ENCODE measurements at places on chromosomes 6 and 20.

DNA sequence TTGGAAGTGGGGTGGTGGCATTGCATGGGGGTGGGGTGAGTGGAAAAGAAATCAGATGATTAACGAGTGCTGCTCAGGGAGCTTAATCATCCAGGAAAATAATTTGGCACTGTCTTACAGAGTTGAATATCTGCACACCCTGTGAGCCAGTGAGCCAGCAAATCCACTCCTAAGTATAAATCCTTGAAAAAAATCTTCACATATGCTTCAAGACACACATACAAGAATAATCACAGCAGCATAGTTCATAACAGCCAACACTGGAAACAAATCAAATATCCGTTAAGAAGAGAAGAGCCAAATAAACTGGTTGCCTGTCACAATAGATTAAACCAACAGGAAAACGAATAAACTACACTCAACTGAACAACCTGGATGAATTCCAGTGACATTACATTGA, 62.8 kb downstream of the SAMD3 start:
- no peak for DNase-seq

DNA sequence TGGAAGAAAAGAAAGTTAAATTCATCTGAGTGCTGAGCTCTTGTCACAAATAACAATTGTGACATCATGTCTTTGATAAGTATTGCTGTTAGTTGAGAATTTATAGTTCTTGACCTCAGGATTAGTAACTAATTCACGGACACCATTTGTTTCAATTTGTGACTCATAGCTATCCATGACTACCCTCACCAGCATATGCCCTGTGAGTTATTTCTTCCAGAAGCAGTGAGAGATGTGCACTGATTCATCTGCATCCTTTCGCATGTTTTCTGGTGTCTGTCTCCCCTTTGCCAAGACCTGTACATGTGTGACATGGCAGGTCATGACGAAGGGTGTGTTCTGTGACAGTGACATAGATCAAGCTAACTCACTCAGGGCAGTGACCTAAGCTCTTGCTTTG, 86.9 kb downstream of the SOBP start:
- no peak for DNase-seq

DNA sequence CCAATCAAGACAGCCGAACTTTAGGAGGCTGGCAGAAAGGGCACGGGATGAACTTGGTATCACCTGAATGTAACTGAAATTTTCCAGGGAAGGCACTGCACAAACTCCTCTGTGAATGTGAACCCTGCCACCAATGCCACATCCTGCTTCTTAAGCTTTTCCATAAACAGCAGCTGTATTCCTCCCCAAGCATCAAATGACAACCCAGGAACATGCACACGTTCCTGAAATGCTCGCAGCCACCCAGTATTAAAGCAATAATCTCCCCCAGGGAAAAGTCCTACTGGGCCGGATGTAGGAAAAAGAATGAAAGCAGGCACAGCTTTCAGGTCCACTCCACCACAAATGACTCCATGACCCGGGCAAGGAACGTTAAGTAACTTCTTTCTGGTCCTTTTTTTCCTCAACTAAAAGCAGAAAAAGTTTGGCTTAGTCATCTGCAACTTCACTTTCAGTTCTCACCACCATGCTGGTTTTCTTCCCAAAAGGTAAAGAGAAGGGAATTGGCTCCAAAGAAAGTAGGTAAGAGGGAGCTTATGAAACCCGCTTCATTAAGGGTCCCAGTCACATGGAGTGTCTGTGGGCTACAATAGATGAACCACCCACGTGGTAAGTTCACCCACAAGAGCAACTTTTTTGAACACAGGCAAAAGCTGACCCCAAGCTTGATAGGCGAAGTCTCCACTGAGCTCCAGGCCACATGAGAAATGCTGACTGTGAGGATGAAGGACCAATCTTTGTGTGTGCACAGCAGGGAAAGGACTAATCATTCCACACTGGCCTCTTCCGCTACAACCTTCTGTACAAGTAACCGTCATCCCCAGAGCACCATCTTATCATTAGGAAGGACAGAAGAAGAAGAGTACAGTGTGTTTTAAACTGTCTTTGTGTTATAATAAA, 90.1 kb downstream of the HIVEP2 start:
- no peak for DNase-seq

DNA sequence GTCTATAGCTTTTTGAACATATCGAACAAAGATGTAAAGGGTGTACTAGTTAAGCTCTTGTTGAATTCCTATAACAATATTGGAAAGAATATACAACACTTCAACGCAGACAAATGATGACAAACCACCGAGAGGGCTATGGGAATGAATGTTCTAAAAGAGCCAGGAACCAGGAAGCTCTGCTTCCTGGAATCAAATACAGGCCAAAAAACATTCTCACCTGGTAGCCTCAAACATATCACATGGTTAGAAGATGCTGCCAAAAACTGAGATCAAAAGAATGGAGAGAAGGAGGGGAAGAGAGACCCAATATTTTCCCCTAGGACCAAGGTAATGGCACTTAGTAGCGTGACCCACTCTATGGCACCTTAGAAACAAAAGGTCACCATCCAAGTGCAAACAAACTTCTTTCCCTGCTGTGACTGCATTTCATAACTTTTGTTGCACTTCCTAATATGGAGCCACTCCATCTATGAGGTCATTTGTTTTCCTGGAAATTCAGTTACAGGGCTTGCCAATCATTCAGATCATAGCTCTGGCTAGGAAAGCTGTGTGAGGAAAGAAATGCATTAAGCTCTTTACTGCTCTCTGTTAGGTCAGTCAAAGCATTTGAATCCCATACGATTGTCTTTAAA, 199.2 kb upstream of the NT5E start:
- no peak for DNase-seq

GRCh38 chr20:51914758-51915157, 112.4 kb upstream of the SALL4 start:
- no peak for DNase-seq

GRCh38 chr20:48155268-48155667, 370.0 kb upstream of the SULF2 start:
- no peak for DNase-seq

GRCh38 chr6:169953686-169954085, 202.3 kb downstream of the ERMARD start:
- no peak for DNase-seq

DNA sequence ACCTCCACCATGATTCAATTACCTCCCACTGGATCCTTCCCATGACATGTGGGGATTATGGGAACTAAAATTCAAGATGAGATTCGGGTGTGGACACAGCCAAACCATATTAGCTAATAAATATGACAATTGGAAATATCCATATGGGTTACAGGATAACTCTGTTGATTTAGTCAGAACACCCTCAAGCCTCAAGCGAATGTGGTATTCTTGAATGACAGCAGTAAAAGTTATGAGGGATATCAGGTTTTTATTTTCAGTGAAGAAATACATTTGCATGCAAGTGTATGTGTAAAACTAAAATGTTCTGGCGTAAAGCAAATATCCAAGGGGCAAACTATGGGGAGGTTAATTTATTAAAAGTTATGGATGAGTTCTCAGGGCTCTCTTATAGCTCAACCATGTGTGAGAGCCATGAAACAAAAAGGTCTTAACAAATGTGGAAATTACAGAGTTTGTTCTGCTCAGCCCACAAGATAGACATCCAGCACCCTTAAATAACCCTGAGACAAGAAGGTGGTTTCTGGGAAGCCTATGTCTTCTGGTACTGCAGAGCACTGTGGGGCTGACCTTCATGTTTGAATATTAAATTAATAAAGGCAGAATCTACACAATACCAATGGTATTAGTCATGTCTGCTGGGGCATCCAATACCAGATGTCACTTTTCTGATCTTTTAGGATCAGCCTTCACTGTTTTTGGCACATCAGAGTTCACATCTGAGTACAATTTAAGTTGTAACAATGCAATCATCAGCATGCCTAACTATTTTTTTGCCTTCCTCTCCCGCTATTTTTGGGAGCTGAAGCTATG, 370.5 kb upstream of the RSPO3 start:
- DNase-seq = no peak

DNA sequence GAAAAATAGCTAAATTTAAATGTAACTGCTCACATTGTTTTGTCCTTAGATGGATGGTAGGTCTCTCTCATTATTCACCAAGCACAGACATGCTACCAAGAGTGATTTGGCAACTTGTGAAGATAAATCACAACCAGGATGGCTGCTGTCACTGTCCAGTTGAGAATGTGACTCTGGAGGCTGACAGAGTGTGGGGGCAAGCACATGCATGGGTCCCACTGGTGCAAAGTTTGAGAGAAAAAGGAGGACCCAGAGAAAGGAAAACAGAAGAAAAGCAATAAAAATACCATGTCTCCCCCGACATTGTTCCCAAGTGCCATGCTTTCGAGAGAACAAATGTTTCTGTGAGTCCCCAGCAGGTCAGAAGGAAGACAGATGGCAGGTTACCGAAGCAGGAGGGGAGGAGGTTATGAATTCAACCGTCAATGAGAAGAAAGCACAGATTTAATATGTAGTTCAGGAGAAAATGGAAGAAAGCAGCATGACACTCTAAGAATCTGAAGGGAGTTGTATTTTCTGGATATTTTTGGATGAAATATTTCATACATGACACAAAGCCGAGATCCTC, 73.0 kb upstream of the TSHZ2 start:
- no peak for DNase-seq

DNA sequence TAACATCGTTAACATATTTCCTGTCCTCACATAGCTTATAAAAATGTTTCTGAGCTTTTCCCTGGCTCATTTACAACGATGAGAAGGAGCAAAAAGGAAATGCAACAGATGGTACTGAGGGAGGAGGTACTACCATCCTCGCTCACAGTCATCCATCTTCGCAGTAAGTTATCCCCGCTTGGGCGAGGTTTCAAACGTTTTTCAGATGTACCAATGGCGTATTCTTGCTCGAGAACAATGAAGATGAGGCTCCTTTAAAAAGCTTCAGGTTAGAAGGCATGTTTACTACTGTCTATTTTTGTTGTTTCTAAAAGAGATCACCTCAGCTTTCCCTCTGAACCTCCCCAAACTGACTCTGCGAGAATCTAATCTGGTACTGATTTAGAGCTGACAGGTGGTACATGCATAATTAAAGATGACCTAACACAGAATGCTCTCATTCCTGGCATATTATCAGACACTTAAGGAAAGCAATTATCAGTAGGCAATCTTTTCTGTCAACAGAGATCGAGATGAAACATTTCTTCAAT, 178.7 kb downstream of the GJA10 start:
- DNase-seq = no peak

DNA sequence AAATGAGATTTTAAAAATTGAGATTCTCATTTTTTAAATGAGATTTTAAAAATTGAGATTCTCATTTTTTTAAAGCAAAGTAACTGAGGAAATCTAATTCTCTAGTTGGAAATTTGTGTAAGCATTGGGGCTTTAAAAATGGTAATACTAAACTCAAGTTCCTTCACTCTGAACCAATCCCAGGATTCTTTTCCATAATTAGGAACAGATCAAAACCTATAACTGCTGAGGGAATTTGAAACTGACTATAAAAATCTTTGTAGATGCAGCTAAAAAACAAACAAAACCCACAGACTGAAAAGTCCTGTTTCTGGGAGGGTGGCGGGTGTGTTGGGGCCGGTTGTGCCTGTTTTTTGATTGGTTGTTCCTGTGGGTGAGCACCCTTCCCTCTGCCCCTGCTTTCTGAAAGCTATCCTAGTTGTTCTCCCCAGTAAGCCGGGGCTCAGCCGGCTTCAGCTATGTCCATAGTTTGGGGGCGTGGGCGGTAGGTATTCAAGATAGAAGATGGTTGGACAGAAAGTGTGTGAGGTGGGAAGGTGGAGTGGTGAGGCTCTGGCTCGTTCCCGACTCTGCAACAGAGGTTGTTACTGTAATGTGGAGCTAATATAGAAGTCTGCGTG, 49.3 kb downstream of the GFRA4 start:
- DNase-seq = no peak

DNA sequence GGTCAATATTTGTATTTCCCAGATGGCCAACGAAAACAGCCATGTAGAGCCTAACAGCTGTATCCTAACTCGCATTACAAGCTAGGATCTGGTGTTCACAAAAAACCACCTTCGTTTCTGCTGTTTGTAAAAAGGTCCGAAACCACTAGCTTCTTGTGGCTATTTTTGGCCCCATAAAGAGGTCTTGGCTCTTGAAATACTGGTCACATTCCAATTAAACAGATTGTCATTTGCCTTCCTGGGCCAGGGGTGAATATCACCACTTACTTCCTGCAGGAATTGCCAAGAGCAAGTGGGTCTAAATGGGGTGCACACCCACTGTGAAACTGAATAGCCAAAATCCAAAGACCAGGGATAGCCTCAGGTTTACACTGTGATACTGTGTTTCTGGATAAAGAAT, 48.2 kb downstream of the TSHZ2 start:
- no peak for DNase-seq

DNA sequence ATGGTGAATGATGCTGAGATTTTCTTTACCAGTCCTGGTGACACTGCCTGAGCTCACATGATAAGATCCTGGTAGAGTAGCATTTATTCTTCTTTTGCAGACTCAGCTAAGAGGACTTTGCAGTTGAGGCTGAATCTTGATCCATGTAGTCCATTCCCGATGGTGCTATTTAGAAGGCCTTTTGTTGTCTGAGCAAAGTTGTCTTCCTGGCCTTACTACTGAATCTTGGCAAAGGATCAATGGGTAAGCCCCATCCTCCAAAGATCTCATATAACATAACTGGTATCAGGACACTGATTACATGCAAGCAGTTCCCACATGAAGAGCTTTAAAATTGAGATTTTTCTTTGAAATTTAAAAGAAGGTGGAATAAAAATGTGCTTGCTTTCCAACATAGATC, 291.6 kb downstream of the SOX4 start:
- no peak for DNase-seq

- no peak for DNase-seq
Observed at GRCh38 chr6:130377915-130378314, 12.1 kb downstream of the TMEM200A start.

- no peak for DNase-seq
Observed at GRCh38 chr20:62159839-62160238, 16.3 kb downstream of the SS18L1 start.

DNA sequence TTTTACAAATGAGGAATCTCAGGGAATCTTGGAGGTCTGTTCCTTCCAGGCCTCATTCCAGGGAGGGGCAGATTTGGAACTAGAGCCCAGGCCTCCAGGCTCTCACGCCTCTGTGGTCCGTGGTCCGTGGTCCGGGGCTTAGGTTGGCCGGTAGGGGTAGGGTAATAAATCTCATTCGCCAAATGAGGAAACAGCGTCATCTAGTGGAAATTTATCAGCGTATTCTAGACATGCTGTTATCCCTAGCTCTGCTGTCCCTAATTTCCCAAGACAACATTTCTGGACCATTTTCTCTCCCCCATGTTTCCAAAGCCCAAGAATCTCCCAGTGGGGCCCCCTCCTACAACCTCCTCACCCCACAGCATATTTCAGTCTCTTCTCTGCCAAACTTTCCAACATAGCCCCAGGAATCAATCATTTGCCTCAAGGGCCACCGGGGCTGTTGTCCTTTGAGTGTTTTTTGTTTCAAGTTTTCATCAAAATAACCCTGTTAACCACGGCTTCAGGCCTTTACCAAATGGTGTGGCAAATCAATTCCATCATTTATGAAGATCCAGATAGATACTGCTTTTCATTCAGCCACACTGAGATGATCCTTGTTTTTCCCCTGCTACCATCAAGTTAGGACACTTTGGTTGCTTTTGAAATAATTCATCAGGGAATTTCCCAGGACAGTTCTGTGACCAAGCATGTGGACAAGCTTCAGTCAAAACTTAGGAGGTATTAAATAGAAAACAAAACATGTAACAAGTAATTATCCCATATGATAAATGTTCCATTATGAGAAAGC, 126.8 kb downstream of the ALDH8A1 start:
- peak; percentile 43 for DNase-seq

Measured in activated naive CD4-positive, alpha-beta T cell treated with anti-CD3 and anti-CD28 coated beads, Interleukin-2, amount 10 ng/mL, durations not matched to agents 7 days and 5 days (primary cell).